ENCODE measurements at places on chromosomes 5 and 9. TPM values are rescaled to one million over a fixed set of nuclear protein-coding genes. Genes with fewer than 3 reads are reported as not detected.

GRCh38 chr5:139049780-139050179 lies 148.4 kb downstream of the SIL1 start:
- H3K27me3 ChIP-seq, result no peaks in the 10 kb centered on the region
- no peaks in the 10 kb centered on the region for H3K36me3 ChIP-seq
- no peaks in the 10 kb centered on the region for H3K4me1 ChIP-seq
- H3K27ac ChIP-seq, result no peak overlapping the region

DNA sequence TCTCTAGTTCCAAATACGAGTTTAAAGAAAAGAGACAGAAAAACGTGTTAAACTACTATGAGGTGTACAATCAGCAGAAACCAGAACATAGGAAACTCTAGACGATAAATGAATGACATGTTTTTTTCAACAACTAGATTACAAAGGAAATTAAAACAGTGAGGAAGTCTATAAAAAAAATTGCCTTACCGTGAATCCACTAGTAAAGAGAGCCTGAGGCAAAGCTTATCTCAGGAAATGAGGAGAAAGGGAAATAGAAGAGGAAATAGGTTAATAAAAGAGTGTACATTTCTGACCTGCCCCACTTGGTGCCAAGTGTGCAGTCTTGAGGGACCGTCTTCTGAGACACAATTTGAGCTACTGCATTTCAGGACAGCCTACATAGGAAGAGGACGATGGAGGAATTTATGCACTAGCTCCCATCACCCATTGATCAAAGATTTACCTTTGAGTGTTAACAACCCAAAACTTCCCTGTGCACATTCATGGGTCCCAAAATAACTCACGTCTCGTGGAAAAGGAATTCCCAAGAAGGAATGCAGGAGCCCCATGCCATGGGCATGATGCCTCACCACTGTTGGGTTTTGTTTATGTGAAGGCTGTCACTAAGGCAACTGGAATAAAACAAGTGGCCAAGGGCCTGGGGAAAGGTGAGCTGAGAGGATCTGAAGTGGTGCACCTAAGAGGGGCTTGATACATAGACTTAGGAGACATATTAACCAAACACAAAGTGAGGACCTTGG lies 53.6 kb upstream of the SLC1A3 start:
- no peaks in the 10 kb centered on the region for H3K27me3 ChIP-seq
- H3K27ac ChIP-seq, result no peak overlapping the region
- no peak for DNase-seq
- H3K4me1 ChIP-seq, result no peaks in the 10 kb centered on the region

- DNase-seq, result no peak
- H3K4me3 ChIP-seq, result no peak overlapping the region
- no peaks in the 10 kb centered on the region for H3K27me3 ChIP-seq
- H3K36me3 ChIP-seq, result no peaks in the 10 kb centered on the region
Observed at GRCh38 chr5:150931368-150931965, 26.7 kb upstream of the ZNF300 start.

Gene SLC46A2
- total RNA-seq, result not detected

- no peak overlapping the region for H3K4me3 ChIP-seq
- no peaks in the 10 kb centered on the region for H3K27me3 ChIP-seq
- no peaks in the 10 kb centered on the region for H3K4me1 ChIP-seq
- no peaks in the 10 kb centered on the region for H3K36me3 ChIP-seq
Observed at GRCh38 chr9:120446671-120447070, 133.3 kb downstream of the CDK5RAP2 start.

Gene SETX
- total RNA-seq, result 36.8 TPM

Gene RUFY1
- 44.0 TPM for total RNA-seq

GRCh38 chr5:10352430-10353240 lies 860 bp upstream of the MARCHF6 start:
- H3K4me3 ChIP-seq, result peak overlapping the region; percentile 87
- DNase-seq, result peak; percentile 53
- H3K4me1 ChIP-seq, result peaks cover 3% of the 10 kb centered on the region
- no peaks in the 10 kb centered on the region for H3K36me3 ChIP-seq
- no peaks in the 10 kb centered on the region for H3K27me3 ChIP-seq

GRCh38 chr5:37121465-37121864 lies 127.7 kb downstream of the CPLANE1 start:
- no peak for DNase-seq
- H3K27me3 ChIP-seq, result no peaks in the 10 kb centered on the region
- H3K27ac ChIP-seq, result no peak overlapping the region
- H3K4me1 ChIP-seq, result no peaks in the 10 kb centered on the region

GRCh38 chr5:67652201-67652600 lies 455.6 kb upstream of the CD180 start:
- H3K4me3 ChIP-seq, result no peak overlapping the region
- no peak overlapping the region for H3K27ac ChIP-seq
- no peaks in the 10 kb centered on the region for H3K27me3 ChIP-seq
- no peaks in the 10 kb centered on the region for H3K4me1 ChIP-seq
- no peak for DNase-seq

DNA sequence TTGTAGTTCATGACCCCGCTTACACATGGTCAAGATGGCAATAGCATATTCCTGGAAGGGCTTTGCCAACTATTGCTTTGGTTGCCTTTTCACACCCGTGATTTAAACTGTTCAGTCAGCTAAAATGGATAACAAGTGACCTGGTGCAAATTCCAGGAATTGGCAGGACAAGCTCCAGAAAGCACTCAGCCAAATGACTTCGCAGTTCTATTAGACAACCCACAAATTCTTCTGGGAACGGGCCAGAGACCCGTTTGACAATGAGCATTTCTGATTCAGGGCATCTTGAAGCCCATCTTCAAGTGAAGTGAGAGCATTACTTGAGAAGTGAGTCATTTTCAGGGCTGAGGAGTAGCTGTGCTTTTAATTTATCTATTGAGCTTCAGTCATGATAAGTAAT lies 165.0 kb downstream of the DROSHA start:
- no peak for DNase-seq
- H3K4me3 ChIP-seq, result no peak overlapping the region
- H3K27me3 ChIP-seq, result no peaks in the 10 kb centered on the region
- H3K36me3 ChIP-seq, result no peaks in the 10 kb centered on the region

- DNase-seq, result peak; percentile 44
- H3K4me1 ChIP-seq, result no peaks in the 10 kb centered on the region
- no peak overlapping the region for H3K4me3 ChIP-seq
- peak overlapping the region; percentile 50 for H3K27ac ChIP-seq
- no peaks in the 10 kb centered on the region for H3K36me3 ChIP-seq
Observed at GRCh38 chr9:111974092-111974681, 77.6 kb downstream of the UGCG start.

Gene GARIN3
- total RNA-seq, result not detected

Gene CCL19
- 2.2 TPM for total RNA-seq

DNA sequence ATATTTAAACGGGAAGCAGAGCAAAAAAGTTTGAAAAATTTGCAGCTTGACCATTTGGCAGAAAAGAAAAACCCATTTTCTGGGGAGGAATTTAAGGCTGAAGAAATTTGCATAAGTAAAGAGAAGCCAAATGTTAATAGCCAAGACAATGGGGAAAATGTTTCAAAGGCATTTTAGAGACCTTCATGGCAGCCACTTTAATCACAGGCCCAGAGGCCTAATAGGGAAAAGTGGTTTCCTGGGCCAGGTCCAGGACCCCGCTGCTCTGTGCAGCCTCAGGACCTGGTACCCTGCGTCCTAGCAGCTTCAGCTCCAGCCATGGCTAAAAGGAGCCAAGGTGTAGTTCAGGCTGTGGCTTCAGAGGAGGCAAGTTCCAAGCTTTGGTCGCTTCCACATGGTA lies 507.3 kb downstream of the SLCO4C1 start:
- no peaks in the 10 kb centered on the region for H3K27me3 ChIP-seq
- DNase-seq, result no peak

DNA sequence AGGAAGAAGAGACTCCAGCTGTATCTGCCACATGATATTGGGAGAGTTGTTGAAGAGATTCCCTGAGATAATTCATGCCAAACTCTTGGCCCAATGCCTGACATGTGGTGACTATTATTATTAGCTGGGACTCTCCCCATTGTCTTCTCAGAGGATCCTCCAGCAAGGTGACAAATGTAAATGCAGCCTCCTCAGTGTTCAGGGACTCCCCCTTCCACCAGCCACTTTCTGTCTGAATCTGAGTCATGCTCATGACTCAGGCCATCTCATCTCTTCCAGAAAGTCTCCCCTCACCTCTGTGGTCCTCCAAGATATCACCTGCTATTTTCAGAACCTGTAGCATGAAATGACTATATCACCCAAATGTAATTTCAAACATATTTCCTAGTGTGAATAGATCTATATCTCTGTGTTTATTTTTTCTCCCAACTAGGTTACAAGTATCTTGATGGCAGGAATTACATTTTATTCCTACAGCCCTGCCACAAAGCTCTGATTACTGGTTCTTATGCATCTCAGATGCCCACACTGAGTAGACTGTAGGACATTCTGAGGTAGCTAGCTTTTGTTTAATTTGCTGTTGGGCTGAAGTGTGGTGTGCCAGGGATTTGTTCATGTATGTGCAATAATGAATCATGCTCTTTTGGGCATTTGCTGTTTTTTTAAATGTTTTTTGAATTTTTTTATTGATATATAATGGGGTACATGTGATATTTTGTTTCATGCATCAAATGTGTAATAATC lies 126.6 kb upstream of the IL12B start:
- no peak overlapping the region for H3K4me3 ChIP-seq
- DNase-seq, result no peak
- no peaks in the 10 kb centered on the region for H3K27me3 ChIP-seq
- no peak overlapping the region for H3K27ac ChIP-seq
- no peaks in the 10 kb centered on the region for H3K4me1 ChIP-seq

Gene ENTPD8
- 48.3 TPM for total RNA-seq

- no peak overlapping the region for H3K4me3 ChIP-seq
- DNase-seq, result no peak
- H3K4me1 ChIP-seq, result no peaks in the 10 kb centered on the region
Observed at GRCh38 chr5:60489377-60489776, 210.6 kb downstream of the DEPDC1B start.

DNA sequence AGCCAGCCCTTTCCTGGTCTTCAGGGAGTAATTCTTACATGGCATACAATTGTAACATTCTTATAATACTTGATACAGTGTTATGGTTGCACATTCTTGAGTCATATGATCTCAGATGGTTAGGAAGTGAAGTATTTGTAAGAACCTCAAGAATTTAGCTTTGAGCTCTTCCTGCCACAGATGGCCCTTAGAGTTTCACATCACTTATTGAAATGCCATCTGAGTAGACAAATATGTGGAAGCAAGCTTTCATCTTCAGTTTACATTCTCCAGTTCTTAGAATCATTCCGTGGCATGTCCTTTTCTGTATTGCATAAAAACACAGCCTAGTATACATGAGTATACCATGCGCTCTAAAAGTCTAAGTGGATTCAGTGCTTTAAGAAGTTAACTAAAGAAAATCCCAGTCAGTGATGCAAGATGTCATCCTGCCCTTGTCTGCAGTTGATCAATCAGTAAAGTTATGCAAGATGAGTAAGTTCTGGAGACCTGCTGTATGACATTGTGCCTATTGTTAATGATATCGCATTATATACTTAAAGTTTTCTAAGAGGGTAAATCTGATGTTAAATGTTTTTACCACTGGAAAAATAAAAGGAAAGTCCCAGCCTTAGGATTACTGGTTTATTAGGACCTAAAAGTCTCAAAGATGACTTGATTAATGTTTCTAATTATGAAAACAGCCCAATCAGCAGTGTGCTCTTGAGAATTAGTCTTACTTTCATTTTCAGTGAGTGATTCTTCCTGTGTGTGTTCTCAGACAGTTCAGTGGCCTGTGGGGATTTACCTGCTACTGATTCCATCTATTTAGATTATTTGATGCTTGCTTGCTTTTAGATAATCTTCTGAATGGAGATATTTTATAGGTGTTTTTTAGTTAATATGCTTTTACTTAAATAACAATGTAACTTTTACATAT lies 29.4 kb downstream of the RHOBTB3 start:
- no peak for DNase-seq
- H3K27ac ChIP-seq, result peak overlapping the region; percentile 7
- H3K27me3 ChIP-seq, result no peaks in the 10 kb centered on the region
- no peak overlapping the region for H3K4me3 ChIP-seq
- no peaks in the 10 kb centered on the region for H3K36me3 ChIP-seq

DNA sequence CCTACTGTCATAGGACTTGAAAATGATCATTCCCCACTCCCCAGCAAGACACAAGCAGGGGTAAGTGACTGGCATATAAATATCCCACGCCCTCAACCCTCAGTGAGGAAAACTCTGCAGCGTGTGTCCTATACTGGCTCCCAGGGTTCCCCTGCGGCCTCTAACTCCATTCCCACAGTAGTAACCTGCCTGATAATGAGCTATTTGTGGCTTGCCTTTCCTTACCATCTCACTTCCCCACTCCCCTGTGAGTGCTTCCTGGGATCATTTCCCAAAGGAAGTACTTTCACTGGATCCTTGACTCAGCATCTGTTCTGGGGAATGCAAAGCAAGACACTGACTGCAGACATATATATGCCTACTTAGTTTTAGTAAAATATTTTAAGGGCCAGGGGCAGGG lies 14.3 kb downstream of the CDC14B start:
- DNase-seq, result no peak
- H3K27ac ChIP-seq, result no peak overlapping the region
- H3K27me3 ChIP-seq, result no peaks in the 10 kb centered on the region
- no peaks in the 10 kb centered on the region for H3K4me1 ChIP-seq
- H3K36me3 ChIP-seq, result no peaks in the 10 kb centered on the region

Gene STKLD1
- total RNA-seq, result 0.45 TPM

- DNase-seq, result no peak
- H3K27me3 ChIP-seq, result no peaks in the 10 kb centered on the region
- no peak overlapping the region for H3K4me3 ChIP-seq
- no peaks in the 10 kb centered on the region for H3K4me1 ChIP-seq
- H3K36me3 ChIP-seq, result no peaks in the 10 kb centered on the region
Observed at GRCh38 chr5:133129950-133130349, 78.1 kb downstream of the HSPA4 start.

- no peak for DNase-seq
- no peaks in the 10 kb centered on the region for H3K27me3 ChIP-seq
- no peaks in the 10 kb centered on the region for H3K36me3 ChIP-seq
- no peaks in the 10 kb centered on the region for H3K4me1 ChIP-seq
Observed at GRCh38 chr5:149201121-149201637, 59.9 kb downstream of the ABLIM3 start.

Gene IFNB1
- not detected for total RNA-seq

DNA sequence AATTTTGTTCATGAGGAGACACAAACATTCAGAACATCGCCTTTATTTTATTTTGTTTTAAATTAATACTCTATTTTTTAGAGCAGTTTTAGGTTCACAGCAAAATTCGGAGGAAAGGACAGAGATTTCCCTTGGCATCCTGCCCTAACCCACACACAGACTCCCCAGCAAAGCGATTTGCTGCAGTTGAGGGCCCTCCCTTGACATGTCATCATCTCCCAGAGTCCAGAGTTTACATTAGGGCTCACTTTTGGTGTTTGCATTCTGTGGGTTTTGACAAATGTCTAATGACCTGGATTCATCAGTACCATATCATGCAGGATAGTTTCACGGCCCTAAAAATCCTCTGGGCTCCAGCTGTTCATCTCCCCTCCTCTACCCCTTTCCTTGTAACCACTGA lies 33.6 kb upstream of the COL5A1 start:
- no peaks in the 10 kb centered on the region for H3K4me1 ChIP-seq
- no peaks in the 10 kb centered on the region for H3K36me3 ChIP-seq
- H3K27ac ChIP-seq, result no peak overlapping the region
- no peaks in the 10 kb centered on the region for H3K27me3 ChIP-seq
- no peak overlapping the region for H3K4me3 ChIP-seq

GRCh38 chr5:110441035-110441434 lies 285.4 kb downstream of the TMEM232 start:
- no peak overlapping the region for H3K27ac ChIP-seq
- H3K36me3 ChIP-seq, result no peaks in the 10 kb centered on the region
- DNase-seq, result no peak

- no peak overlapping the region for H3K4me3 ChIP-seq
- DNase-seq, result no peak
- H3K4me1 ChIP-seq, result no peaks in the 10 kb centered on the region
- H3K36me3 ChIP-seq, result no peaks in the 10 kb centered on the region
- H3K27ac ChIP-seq, result no peak overlapping the region
- H3K27me3 ChIP-seq, result no peaks in the 10 kb centered on the region
Observed at GRCh38 chr9:93874242-93874641, 80.9 kb downstream of the BARX1 start.

Measured in colonic mucosa (tissue), 4 donors.